Placental epithelial cell (primary cell): ENCODE measurements at places on chromosomes 13 and 19. TPM values are rescaled to one million over a fixed set of nuclear protein-coding genes. Genes with fewer than 3 reads are reported as not detected.

VAV1 gene
- total RNA-seq = not detected in 2 replicates

ICAM1 gene
- total RNA-seq = 0.87 and 1.2 TPM in 2 replicates

DCAF15 gene
- total RNA-seq = 13.1 and 16.9 TPM in 2 replicates

ZNF790 gene
- 6.7 and 7.7 TPM in 2 replicates for total RNA-seq

PBX4 gene
- 2.0 and 5.5 TPM in 2 replicates for total RNA-seq

ZNF772 gene
- total RNA-seq = 21.9 and 22.0 TPM in 2 replicates

SIGLEC8 gene
- total RNA-seq = not detected in 2 replicates

CPB2 gene
- 1.6 TPM in 1 of 2 replicates, not detected in the other for total RNA-seq

LGALS7B gene
- 3.5 TPM in 1 of 2 replicates, not detected in the other for total RNA-seq

ZNF793 gene
- total RNA-seq = 7.5 TPM in 2 replicates

SYCN gene
- not detected in 2 replicates for total RNA-seq

MADCAM1 gene
- 0.11 and 0.79 TPM in 2 replicates for total RNA-seq

PSG1 gene
- total RNA-seq = not detected in 2 replicates
